MG63 (cell line): ENCODE measurements at places on chromosomes 1 and 21. TPM values are rescaled to one million over a fixed set of nuclear protein-coding genes. Genes with fewer than 3 reads are reported as not detected.
A peak's percentile ranks its signal among the peaks of the same experiment; 100 is the strongest.

The CD1C gene
- not detected in 2 replicates for total RNA-seq

DNA sequence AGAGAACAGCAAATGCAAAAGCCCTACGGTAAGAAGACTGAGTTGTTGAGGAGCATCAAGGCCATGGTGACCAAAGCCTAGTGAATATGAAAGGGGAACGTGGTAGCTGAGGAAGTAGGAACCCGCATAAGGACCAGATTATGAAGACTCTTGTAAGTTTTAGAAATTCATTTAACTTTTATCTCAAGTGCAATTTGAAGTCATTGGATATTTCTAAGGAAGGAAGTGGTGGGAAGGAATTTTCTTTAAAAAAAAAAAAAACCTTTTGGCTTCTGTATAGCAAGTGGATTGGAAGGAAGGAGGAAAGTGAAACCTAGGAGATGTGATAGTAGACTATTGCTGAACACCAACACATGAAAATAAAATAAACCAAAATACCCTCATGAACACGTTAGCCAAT lies 119.0 kb downstream of the TNFSF18 start:
- DNase-seq, result no peak

DNA sequence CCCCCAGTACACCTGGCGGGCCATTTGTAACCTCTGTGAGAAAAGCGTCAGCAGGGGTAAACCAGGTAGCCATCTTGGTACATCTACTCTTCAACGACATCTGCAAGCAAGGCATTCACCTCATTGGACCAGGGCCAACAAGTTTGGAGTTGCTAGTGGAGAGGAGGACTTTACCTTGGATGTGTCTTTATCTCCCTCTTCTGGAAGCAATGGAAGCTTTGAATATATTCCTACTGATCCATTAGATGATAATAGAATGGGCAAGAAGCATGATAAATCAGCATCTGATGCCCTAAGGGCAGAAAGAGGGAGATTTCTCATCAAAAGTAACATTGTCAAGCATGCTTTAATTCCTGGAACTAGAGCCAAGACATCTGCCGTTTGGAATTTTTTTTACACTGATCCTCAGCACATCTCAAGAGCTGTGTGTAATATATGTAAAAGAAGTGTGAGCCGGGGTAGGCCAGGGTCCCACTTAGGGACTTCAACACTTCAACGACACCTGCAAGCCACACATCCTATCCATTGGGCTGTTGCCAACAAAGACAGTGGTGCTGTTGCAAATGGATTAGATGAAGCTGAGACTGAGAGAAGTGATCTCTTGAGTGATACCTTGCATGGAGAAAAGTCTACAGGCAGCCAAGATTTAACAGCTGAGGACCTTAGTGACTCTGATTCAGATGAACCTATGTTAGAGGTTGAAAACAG lies 2.7 kb downstream of the ZBED6 start:
- DNase-seq, result no peak

- DNase-seq, result no peak
Observed at GRCh38 chr1:112344754-112345423, 51.1 kb upstream of the CTTNBP2NL start.

GRCh38 chr1:228403231-228403631 lies 3.4 kb downstream of the TRIM11 start:
- no peak for DNase-seq

DNA sequence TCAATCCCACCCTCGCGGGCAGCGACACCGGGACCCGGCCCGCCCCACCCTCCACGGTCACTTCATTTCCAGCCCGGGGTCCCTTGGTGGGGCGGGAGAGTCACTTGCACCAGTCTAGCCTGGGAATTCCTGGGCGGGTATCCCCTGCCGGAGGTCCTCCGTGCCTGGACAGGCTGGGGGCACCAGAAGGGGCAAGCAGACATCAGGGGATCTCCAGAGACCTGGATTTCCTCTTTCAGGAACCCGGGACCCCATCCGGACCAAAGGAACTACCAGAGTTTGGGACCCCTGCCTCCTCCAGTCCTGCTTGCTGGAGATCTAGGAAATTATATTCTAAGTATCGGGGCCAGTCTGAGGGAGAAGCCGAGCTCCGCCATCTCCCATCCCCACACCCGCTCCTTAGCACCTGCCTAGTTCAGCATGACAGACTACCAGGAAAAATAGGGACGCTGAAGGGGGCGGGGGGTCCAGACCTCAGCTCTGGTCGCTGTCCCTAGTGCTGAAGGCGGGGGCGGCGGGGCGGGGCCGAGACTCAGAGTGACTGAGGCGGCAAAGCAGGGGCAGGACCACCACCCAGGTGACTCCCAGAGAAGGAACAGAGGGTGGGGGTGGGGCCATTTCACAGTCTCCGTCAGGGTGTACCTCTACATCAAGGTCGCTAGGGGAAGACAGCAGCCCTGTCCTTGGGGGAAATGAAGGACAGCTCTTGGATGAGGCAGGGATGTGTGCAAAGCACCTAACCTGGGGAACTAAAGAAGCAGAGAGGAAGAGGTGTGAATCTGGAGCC lies 832 bp downstream of the HCN3 start:
- peak; percentile 50 for DNase-seq

DNA sequence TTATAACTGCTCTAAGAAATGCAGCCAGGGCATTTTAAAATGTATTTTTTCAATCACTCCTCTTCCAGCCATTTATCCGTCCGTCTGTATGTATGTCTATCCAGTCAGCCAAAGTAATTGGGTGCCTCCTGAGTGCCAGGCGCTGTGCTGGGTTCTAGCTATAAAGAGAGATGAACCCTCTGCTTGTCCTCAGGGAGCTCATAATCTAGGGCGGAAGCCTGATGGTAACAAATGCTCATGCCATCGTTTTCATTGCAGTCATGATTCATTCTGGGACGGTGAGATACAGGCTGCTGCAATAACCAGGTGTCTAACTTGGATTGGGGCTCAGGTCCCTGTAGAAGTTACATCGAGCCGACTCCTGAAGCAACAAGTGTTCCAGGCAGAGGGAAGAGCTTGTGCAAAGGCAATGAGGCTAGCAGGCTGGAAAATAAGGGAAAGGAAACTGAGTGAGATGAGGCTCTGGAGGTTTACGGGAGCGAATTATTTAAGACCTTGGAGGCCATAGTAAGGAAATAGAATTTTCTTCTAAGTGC lies 11.6 kb downstream of the IFI6 start:
- DNase-seq, result no peak

DNA sequence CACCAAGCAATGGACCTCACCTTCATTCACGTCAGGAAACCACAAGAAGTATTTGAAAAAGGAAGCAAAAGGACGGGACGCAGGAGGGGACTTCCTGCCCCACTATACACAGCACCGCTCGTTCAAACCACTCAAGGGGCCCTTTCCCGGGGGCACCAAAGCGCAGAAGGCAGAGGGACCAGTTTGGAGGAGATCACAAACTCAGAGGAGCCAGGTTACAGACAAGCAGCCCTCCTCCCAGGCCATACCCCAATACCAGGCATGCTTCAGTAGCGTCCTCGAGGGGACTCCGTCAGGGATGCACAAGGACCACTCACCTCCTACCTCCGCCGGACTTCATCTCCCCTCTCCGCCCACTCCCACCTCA lies 685 bp downstream of the CRTC2 start:
- DNase-seq, result peak; percentile 12

GRCh38 chr1:25774921-25775771 lies 24.8 kb upstream of the SELENON start:
- DNase-seq, result no peak

- DNase-seq, result no peak
Observed at GRCh38 chr1:202049129-202049528, 38.7 kb downstream of the ELF3 start.
